Dermis blood vessel endothelial cell (primary cell): ENCODE measurements at places on chromosomes 4 and X. TPM values are rescaled to one million over a fixed set of nuclear protein-coding genes. Genes with fewer than 3 reads are reported as not detected.

The GPM6B gene
- total RNA-seq: 0.14 and 0.17 TPM in 2 replicates

The REELD1 gene
- total RNA-seq: not detected in 2 replicates

The POLN gene
- total RNA-seq: 2.7 and 5.8 TPM in 2 replicates

The ATP8A1 gene
- 16.7 and 40.8 TPM in 2 replicates for total RNA-seq

The XAGE2 gene
- total RNA-seq: not detected in 2 replicates

The PNMA3 gene
- total RNA-seq: 0.09 TPM in 1 of 2 replicates, not detected in the other

The DCAF8L1 gene
- total RNA-seq: not detected in 2 replicates

The SERTM2 gene
- not detected in 2 replicates for total RNA-seq

The TEX28 gene
- total RNA-seq: not detected in 2 replicates
